AG04450 (cell line): ENCODE measurements at places on chromosomes 16 and 17. TPM values are rescaled to one million over a fixed set of nuclear protein-coding genes. Genes with fewer than 3 reads are reported as not detected.

The KRTAP17-1 gene
- polyA plus RNA-seq, result not detected in 2 replicates

The IL21R gene
- polyA plus RNA-seq, result 0.52 and 0.57 TPM in 2 replicates

The SLX1B gene
- 10.2 and 11.5 TPM in 2 replicates for polyA plus RNA-seq

The TSPOAP1 gene
- 1.5 and 1.7 TPM in 2 replicates for polyA plus RNA-seq

The TBX2 gene
- polyA plus RNA-seq, result 18.3 and 22.0 TPM in 2 replicates

The C16orf86 gene
- polyA plus RNA-seq, result 0.55 and 0.56 TPM in 2 replicates
